ENCODE measurements at places on chromosomes 1 and 21.

DNA sequence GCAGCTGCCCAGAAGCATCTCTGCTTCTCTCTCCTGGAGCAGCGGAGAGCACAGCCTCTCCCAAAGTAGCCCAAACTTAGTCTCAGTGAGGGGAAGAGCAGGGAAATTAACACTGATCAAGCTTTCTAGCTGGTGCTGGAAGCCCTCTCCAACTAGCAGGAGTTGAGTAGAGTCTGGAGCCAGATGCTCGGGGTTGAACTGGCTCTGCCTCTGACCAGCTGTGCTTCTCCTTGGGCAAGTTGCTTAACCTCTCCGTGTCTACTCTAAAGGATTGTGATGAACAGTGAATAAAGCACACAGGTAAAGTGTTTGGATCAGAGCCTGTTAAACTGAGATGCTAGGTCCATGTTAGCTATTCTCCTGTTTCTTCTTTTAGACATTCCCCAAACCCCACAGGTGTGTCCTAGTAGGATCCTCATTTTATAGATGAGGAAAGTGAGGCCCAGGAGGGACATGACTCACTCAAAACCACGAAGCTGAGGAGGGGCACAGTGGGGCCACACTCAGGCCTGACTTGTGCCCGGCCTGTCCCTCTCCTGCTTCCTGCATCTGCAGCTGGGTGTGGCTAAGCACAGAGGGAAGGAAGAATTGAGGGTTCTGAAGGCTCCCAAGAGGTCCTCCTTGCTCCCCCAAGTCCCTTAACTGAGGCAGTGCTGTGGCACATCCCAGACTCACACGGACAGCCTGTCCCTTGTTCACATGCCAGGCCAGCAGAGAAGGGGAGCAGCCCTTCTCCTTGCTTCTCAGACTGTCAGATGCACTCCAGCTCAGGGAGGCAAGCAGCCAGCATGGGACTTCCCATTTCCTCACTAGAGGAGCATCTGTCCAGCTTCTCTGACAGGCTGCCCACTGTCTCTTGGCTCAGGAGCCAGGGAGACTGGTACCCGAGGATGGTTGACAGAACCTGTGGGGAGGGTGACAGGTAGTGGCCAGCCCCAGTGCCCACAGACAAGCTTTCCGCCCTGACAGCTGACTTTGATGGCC lies 152.0 kb upstream of the IGSF21 start:
- DNase-seq = no peak

DNA sequence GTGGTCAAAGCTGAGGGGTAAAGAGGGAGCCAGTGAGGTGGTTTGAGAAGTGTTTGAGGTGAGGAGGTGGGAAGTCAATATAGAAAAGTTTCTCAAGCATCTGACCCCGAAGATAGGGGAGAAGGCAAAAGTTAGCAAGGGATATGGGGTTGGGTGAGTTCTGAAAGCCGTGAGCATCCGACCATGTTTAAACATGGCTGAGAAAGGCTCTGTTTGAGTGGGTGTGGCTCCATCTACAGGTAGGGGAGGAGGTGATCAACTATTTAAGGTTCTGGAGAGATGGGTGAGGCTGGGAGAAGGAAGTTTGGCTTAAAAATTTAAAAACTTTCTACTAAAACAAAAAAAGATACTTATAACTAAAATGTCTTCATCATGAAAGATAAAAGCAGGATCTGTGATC lies 273.8 kb downstream of the KCNJ6 start:
- no peak for DNase-seq

GRCh38 chr1:77279929-77280328 lies 1.9 kb upstream of the AK5 start:
- DNase-seq = peak; percentile 30

DNA sequence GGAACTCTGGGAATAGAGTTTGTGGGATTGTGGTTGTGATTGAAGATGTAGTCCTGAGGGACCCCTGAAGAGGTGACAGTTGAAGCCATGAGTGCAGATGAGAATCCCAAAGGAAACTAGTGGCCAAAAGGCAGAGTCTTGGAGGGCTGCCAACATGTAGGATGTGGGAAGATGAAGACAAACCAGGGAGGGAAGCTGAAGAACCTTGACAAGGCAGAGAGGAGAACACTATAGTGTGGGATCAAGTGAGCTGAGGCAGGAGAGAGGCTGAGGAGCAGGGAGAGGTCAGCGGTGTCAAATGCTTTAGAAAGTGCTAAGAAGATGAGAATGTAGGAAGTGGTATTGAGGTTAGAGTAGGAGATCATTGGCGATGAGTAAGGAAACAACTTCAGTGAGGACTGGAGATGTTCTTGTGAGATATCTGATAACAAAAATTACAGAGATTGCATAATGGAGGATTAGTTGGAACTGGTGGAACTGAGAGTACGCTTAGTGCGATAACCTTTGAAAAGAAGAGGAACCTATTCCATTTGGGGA lies 88.5 kb upstream of the VCAM1 start:
- peak; percentile 61 for DNase-seq

DNA sequence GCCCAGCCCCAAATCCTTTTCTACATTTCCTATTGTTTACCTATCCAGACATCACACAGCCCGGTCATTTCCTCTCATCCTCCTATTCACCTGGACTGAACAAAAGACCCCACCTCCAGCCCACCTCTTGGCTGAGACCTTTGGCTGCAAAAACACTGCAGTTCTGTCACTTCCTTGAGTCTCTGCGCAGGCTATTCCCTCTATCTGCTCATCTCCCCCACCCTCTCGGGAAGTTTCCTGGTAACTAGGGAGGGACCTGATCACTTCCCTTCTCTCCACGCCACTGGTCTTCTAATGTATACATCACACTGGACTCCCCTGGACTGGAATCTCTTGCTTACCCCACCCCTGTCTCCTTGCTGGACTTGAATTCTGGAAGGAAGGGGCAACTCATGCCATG lies 5.3 kb downstream of the HTR1D start:
- DNase-seq = no peak

DNA sequence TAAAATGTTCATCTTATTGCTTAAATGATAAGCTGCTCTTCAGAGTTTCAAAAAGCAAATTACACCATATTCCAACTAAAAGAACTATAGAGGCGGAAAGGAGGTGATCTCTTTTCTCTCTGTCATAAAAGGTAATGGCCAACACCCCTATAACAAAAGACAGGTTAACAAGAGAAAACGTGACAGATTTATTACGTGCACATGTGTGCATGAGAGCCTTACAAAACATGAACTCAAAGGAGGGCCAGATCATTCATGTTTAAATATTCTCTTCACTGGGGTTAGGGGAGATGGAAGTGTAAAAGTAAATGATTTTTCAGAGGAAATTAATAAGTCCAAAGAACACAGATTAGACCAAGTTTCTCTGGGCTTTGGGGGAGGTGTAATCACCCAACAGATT lies 26.5 kb upstream of the FMO2 start:
- DNase-seq = no peak

DNA sequence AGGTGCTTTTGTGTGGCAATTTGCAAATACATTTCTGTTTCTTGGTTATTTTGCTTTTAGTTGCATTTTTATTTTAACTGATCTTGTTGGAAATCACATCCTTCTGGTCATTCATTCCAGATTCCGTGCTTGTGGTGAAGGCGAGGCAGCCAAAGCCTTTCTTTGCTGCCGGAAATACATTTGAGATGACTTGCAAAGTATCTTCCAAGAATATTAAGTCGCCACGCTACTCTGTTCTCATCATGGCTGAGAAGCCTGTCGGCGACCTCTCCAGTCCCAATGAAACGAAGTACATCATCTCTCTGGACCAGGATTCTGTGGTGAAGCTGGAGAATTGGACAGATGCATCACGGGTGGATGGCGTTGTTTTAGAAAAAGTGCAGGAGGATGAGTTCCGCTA lies 34.8 kb upstream of the CD101 start:
- no peak for DNase-seq

- peak; percentile 64 for DNase-seq
Measured at GRCh38 chr1:40438391-40439015, 11.8 kb upstream of the ZFP69B start.

DNA sequence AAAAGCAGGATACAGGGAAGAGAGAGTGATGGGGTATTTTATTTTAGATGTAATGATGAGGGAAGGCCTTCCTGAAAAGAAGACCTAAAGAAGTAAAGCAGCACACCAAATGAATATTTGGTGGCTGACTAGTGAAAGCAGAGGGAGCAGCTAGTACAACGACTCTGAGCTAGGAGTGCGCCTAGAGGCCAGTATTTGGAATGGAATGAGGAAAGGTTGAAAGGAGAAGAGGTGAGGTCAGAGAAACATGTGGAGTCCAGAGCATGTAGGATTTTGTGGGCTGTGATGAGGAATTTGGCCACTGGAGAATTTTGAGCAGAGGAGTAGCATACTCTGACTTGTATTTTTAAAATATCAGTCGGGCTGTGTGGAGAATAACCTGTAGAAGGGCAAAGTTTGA lies 11.8 kb upstream of the RPL5 start:
- no peak for DNase-seq

GRCh38 chr1:21280482-21280881 lies 9.8 kb downstream of the ECE1 start:
- DNase-seq = no peak

GRCh38 chr1:236619398-236619797 lies 15.1 kb upstream of the HEATR1 start:
- no peak for DNase-seq

GRCh38 chr1:91712393-91712792 lies 173.6 kb downstream of the TGFBR3 start:
- no peak for DNase-seq
